ENCODE measurements at places on chromosomes 7 and 10.

DNA sequence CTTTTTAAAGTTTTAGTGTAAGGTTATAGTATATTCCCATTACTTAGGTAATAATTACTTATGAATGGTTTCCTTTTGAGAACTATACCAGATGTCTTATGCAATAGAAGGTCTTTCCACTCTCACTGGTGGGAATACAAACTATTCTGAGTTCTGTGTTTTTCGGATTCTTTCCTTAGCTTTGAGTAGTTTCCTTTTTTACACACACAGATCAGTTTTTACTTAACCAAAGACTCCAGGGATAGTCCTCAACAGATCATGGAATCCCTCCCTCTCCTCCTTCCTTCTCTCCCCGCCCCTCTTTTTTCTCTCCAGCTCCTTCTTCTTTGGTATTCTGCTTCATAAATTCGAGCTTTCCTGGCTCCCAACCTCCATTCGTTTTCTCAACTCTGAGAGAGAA lies 13.3 kb downstream of the COPG2 start:
- no peak for DNase-seq

GRCh38 chr7:91789086-91789485 lies 91.4 kb downstream of the MTERF1 start:
- no peak for DNase-seq

DNA sequence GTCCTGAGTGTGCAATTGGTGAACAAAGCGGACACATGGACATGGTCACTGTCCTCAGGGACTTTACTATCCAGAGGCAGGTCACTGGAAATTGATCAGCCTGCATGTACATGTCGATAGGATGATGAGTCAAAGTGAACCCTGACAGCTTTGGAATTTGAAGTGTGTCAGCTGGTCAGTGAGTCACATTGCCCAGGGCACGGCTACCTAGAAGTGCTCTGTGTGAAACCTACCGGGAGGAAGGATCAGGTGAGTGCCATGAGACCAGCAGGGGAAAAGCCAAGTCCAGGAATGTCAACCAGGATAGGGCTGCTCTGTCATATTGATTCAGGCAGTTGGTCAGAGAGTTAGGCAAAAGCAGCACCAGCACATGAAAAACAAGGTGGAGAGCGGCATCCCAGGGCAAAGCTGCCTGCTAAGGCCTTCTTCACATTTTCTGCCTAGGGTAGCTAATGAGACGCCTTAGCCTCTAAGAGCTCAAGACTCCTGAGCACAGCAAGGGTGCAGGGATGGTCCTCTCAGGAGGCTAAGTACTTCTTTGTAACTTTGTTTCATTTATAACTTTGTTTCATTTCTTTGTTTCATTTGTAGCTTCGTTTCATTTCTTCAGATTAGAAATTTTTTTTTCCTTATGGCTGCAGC lies 19.4 kb upstream of the PDCD4 start:
- DNase-seq: no peak

- no peak for DNase-seq
Measured at GRCh38 chr10:23171232-23171876, 20.8 kb upstream of the PTF1A start.

- no peak for DNase-seq
Measured at GRCh38 chr7:115477193-115477651, 553.3 kb downstream of the TFEC start.

- DNase-seq: no peak
Measured at GRCh38 chr10:21732067-21732772, 198.2 kb downstream of the MLLT10 start.

GRCh38 chr10:117830787-117831212 lies 215.9 kb downstream of the RAB11FIP2 start:
- DNase-seq: no peak

DNA sequence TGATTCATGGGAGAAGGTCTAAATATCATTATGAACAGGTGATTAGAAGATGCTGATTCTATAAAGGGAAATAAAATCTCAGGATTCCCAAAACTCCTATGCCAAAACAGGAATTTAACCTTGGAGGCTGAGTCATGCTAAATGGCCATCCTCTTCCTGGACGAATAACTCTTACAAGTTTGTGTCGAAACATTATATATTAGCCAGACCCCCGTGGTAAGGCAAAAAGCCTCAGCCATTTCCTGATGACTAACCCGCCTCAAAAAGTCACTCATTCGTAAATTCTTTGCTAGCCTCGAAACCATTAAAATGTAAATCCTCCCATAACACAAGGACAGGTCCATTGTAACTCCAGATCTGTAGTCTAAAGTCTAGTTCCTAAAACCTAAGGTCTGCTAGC lies 32.0 kb downstream of the CUL2 start:
- DNase-seq: peak; percentile 45

GRCh38 chr10:133394801-133395221 lies 854 bp downstream of the MTG1 start:
- DNase-seq: no peak

- no peak for DNase-seq
Measured at GRCh38 chr7:25424113-25424512, 195.8 kb upstream of the NPVF start.

DNA sequence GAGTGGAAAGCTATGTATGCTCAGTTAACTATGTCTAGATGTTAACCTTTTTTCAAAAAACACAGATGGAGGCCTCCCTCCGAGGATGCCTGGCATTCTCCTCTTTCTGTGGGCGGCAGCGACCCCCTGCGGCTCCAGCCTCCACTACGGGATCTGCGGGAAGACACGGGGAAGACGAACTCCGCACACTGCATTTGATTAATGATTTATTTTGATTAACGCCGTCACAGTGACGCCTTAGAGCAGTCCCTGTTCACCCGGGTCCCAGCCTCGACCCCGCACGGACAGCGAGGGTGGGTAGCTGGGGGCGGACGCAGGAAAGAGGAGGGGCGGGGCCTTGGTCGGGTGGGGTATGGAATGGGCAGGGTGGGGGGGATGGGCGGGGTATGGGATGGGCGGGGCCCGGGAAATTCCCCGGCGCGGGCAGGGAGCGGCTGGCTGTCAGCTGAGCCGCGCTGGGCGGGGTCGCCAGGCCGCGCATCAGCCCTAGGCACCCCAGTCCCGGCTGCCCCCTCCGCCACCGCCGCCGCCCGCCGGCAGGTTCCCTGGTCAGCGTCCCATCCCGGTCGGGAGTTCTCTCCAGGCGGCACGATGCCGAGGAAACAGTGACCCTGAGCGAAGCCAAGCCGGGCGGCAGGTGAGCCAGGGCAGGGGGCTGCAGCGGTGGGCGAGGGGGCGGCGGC lies at the start of gene OPTN:
TSS of gene OPTN (plus strand) at position 498 of the 683 bp plus-strand sequence. CDS start 8,960 bp downstream, outside the sequence.
- DNase-seq: peak; percentile 62

DNA sequence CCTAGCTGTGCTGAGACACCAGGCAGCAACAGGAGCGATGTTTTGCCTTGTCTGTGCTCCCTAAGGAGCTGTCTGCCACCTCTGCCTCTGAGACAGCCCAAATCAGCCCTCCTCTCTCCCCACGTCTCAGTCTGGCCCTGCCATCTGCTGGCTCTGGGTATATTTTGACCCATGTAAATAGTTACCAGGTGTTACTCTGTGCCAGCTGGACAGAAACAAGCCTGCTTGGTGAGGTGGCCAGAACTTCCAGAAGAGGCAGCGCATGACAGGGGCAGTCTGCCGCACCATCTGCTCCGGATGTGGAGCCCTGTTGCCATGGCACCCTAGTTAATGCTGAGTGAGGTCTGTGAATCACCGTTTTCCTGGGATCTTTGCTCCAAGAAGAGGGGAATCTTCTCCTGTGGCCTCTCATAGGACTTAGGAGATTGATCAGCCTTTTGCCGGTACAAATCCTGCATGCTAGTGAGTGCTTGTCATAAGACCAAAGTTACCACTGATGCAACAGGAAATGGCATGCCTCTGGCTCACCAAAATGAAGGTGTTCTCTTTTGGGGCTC lies 31.8 kb downstream of the GSTO2 start:
- no peak for DNase-seq

GRCh38 chr10:45660876-45661411 lies 11.6 kb downstream of the ZFAND4 start:
- no peak for DNase-seq

- no peak for DNase-seq
Measured at GRCh38 chr10:44756216-44756615, 154.9 kb upstream of the TMEM72 start.

DNA sequence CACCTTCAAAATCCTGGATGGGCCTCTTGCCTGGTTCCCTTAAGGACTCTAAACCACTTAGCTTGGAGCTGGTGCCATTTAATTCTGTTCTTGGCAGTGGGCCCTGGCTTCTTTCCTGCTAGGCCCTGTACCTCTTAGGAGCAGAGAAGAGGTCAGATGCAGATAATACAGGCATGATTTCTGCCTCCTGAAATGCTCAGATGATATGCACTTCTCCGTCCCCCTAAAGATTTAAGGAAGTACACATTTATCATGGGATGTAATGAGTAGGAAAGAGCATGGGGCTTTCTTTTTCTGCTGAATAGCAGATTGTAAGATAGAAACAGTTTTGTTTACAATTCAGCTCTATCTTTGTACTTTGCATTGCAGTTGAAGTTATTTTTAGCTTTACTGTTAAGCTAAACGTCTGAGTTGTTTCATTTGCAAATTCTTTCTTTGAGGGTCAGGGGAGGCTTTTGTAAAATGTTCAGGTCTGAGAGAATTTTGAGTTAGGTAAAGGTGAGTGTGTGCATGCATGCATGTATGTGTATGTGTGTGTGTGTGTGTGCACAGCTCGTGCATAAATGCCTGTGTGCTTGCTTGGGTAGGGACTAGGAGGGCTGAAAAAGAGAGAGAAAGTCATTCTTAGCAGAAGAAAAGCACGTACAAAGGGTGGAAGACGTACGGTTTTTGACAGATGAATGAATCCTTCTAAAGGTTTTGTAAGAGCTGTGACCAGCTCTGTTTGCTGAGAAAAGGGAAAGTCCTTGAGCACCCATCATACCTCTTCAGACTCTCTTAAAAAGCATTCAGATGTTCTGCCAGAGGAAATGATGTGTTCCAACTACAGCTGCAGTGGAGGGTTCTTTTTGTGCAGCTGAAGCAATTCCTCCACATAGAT lies 364.2 kb downstream of the AUTS2 start:
- no peak for DNase-seq

DNA sequence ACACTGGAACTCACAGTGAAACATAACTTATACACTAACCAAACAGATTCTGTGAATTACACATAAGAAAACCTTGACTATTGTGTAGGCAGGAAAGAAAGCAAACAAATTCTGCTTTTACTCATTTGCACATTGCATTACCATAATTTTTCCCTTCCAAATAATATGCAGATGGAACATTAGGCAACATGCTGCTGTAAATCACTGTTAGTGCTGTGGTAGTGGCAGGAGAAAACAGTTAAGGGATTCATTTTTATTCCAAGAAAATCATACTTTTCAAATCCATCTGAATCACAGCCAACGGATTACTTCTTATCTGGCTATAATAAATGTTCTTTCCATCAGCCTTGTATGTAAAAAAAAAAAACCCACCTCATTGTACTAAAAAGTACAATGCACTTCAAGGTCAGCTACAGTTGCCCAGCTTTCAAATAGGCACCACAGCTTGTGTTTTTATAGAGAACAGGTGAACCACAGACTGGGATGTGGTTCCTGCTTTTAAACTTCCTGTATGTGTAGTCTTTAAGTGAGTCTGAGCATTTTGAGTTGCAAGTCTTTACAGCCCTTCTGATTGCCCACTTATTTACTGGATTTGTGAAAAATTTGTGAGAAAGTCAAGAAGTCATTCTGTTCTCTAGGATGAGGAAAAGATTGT lies 590.0 kb upstream of the SEMA3D start:
- no peak for DNase-seq

GRCh38 chr7:155339474-155339873 lies 41.8 kb downstream of the INSIG1 start:
- no peak for DNase-seq

DNA sequence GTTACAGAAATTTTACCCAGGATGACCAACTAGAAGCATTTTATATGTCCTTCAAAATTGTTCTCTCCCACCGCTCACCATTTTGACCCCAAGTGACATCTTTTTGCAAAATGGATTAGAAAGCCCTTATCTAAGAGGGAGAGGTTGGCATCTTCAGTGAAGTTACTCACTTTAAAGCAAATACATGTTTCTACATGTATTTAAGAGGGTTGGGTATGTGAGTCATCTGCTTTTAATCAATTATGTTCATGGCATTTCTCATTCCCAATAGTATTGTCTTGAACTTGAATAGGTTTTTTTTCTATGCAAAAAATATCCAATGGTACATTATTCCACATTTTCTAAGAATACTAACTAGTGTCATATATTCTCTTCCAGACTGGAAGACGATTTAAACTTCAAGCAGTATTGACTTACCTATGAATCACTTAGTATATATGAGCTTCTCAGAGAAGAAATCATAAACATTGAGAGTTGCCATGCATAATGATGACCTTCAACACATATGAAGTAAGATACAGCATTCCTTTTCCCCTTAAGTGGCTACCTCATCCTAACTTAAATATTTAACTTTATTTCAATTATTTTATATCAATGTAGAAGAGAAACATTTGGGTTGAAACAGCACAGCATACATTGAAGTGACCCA lies 132.8 kb downstream of the POLR1F start:
- DNase-seq: no peak

DNA sequence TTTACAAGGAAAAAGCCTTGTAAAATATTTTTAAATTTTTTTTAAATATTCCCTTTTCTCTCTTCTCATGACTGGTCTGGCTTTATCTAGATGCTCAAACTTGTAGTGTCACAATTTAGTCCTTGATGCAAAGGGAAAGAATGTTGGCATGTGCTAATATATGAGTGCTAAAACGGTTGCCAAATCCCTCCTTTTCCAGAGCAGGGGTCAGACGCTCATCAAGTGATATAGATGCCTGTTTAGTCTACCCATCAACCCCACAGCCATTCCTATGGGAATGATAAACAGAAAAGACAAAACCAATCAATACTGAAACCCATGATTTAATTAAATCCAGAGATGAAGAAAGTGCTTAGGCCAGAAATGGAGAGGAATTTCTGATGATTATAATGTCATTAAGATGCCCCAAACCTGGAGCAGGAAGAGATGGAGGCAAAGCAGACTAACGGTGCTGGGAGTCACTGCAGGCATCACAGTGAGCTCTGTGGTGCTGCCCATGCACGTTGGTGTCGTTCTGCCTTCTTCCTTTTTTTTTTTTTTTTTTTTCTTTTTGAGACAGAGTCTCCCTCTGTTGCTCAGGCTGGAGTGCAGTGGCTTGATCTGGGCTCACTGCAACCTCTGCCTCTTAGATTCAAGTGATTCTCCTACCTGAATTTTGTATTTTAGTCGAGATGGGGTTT lies 210.1 kb upstream of the STK17A start:
- no peak for DNase-seq

- no peak for DNase-seq
Measured at GRCh38 chr7:1323178-1324027, 90.7 kb downstream of the UNCX start.

DNA sequence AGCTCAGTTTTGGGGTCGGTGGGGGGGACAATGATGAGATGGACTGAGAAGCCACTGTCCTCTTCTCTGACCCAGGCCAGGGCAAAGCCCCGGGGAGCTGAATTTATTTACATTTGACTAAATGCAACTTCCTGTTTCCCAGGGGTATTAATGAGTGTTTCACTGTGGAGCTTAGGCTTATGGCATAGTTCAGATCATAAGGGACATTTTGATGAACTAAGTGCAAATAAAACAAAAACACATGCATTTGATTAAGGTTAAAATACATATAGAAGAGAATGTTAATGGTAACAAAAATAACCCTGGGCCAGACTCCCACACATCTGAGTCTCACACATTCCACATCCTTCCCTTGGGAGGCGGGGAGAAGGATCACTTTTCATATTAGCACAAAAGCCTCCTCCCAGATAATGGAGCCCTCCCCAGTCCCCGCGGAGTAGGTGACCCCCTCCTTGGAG lies 320.6 kb downstream of the FRMD4A start:
- DNase-seq: no peak

GRCh38 chr7:13904007-13904406 lies 85.5 kb downstream of the ETV1 start:
- DNase-seq: no peak

- DNase-seq: no peak
Measured at GRCh38 chr7:144827621-144828020, 8.2 kb downstream of the TPK1 start.

- no peak for DNase-seq
Measured at GRCh38 chr10:101567165-101568006, 20.7 kb downstream of the POLL start.

Data from bone marrow (tissue), 2 donors.